Panc1 (cell line): ENCODE measurements at places on chromosomes 4 and X.

GRCh38 chr4:1512738-1513660 is 106.8 kb upstream of the NKX1-1 start:
- no peak for DNase-seq

DNA sequence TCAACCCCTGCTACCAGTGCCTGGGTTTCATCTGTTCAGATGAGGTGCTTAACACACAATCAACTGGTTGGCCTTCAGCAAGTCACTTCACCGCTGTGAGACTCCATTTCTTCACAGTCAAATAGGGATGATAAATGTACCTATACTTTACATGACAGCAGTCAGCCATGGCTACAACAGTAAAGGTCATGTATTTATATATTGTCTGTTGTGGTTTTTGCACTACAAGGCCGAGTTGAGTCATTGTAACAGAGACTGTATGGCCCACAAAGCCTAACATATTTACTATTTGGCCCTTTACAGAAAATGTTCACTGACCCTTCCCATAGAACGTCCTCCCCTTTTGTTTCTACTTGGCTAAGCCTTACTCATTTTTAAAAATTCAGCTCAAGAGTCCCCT is 404.6 kb upstream of the F9 start:
- no peak for DNase-seq

DNA sequence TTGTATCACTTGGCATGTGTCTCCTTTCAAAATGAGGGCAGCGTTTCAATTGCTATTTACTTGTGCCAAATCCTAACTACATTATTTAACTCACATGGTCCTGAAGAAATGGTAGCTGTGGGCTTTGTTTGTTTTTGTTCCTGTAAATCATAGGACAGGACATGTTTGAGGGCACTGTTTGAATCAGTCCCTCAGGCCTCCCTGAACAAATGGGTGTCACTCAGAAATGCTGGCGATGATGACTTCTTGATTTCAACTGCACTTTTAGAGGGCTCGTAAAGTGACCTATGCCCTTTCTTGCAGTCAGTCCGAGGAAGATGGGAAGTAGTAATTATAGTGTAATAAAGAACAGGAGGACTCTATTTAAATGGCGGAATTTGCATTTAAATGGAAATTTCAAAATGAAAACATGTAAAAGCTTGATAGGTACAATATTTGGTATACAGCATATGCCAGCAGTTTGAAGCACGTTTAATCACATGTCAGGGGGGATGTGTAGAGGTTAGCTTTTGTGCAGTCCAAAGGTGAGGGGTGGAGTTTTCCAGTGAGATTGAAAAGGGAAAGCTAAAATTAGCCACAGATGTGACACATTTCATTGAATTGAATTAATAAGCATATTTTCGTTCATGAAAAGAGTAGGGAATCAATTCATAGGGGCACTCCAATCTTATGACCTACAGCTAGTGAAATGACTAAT is 1958.7 kb upstream of the IGFBP7 start:
- DNase-seq, result no peak

GRCh38 chr4:79334783-79335182 is 8.9 kb upstream of the NAA11 start:
- no peak for DNase-seq

DNA sequence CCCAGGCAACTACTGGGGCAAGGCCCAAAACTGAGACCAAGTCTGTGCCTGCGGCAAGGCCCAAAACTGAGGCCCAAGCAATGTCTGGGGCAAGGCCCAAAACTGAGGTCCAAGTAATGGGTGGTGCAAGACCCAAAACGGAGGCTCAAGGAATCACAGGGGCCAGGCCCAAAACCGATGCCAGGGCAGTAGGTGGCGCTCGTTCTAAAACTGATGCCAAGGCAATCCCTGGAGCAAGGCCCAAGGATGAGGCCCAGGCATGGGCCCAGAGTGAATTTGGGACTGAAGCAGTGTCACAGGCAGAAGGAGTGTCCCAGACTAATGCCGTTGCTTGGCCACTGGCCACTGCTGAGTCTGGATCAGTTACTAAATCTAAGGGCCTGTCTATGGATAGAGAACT is 2.7 kb downstream of the GPRASP2 start:
- no peak for DNase-seq

GRCh38 chrX:110442635-110443034 is 84.0 kb downstream of the RTL9 start:
- DNase-seq, result no peak

GRCh38 chr4:125013891-125014290 is 300.9 kb upstream of the FAT4 start:
- no peak for DNase-seq

GRCh38 chrX:152405561-152405960 is 45.6 kb downstream of the GABRA3 start:
- no peak for DNase-seq

DNA sequence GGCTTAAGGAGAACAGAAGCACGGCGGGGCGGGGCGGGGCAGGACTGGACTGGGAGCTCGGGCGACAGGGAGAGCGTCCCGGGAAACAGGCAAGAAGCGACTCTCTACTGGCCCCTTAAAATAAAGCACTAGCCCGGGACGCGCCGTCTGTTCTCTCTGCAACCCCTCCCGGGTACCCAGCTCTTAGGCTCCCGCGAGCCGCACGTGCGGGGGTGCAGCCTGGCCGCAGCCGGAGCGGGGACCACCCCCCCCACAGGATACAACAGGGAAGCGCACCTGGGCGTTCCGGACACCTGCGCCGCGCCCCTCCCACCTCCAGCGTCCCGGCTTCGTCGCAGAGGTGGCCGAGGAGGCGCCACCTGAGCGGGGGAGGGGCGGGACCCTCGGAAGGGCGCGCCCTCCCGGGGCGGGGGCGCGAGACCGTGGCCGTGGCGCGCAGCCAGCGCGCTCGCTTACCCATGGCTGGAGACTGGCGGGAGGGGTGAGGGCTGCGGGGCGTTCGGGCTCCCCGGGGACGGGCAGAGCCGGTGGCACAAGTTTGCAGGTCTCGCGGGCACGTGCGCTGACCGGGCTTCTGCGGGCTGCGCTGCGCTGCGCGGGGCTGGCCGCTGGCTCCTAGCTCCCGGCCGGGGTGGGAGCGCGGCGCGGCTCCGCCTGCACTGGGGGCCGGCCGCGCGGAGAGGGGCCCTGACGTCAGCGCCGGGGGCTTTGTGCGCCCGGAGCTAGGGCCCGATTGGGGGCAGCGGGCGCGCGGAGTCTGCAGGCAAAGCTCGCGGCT is 91.5 kb downstream of the GEMIN8 start:
- DNase-seq, result no peak

DNA sequence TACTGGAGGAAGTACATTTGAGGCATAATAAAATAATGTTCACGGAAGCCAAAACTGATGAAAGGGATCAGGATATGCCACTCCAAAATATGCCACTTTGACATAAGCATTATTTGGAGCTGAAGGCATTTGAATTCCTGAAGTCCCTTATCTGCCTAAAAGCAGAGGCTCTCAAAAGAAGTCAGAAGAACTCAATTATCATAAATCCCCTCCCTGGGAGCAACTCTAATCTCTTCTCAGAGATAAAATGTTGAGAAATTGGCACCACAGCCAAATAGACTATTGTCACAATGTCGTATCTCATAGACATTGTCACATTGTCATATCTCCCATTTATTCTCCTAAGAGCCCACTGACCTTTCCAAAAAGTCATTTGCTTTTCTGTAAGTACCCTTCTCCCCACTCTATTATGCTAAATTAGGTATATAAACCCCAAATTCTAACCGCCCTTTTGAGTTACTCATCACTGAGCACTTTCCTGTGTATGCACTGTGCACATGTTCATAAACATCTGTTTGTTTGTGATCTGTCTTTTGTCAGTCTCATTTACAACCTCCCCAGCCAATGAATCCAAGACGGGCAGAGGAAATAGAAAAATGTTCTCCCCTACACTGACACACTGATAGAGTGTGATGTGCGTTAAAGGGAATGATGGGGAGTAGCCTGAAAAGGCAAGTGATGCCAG is 78.5 kb upstream of the NAF1 start:
- no peak for DNase-seq

GRCh38 chr4:99282731-99283130 is 8.1 kb downstream of the ADH1A start:
- no peak for DNase-seq

DNA sequence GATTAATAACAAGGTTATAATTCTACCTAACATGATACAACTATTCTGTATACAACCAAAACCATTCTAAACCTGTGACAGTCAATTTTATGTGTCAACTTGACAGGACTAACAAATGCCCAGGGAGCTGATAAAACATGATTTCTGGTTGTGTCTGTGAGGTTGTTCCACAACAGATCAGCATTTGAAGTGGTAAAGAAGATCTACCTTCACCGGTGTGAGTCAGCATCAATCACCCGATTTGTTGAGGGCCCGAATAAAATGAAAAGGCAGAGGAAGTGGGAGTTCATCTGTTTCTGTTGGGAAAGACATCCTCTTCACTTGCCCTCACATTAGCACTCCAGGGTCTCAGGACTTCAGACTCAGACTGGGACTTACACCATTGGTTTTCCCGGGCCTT is 187.9 kb downstream of the MAB21L2 start:
- no peak for DNase-seq

DNA sequence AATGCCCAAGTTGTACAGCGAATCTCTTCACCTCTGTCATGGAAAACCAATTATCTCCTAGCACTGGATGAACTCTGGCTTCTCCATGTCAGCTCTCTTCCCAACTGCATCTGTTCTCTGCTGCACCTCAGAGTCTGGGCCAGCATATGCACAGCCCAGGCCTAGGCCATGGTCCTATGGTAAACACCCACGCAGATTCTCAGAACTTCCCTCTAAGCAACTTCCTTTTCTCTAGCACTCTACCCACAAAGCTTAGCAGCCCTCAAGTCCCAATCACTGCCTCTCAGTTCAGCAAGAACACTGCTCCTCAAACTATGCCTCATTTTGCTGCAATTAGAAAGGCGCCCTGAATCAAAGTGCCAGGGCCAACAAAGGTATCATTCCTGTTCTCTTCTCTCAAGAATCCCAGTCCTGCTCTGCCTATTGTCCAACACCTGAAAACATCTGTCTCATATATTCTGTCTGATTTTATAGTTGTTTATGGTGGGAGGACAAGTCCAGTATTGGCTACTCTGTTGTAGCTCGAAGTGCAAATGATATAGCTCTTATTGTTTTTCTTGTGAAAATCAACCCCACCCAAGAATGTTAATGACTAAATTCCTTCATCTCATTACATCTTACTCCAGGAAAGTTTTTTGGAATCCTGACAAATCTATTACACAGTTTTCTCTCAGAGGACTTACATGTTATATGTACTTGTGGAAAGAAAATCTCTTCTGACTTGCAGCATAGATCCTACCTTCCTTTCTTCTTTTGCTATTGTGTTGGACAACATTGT is 85.4 kb downstream of the DCHS2 start:
- DNase-seq, result no peak

DNA sequence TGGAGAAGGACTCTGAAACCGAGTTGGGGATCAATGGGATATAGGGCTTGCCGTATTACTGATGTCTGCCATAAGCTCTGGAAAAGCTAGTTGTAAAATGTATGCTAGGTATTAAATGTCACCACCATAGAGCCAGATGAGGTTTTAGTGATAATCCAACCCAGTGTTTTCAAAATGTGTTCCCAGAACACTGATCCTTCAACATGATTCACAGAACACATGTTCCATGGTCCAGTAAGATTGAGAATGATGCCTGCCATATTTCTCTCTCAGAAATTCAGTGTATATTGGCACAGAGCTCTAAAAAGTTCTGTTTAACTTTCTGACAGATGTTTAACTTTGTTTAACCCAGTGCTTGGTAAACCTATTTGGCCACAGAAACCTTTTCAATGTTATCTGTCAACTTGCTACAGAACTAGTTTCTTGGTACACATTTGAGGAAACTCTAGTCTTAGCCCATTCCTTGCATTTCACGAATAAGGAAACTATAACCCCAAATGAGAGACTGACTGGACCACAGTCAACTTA is 160.2 kb downstream of the PALLD start:
- no peak for DNase-seq

DNA sequence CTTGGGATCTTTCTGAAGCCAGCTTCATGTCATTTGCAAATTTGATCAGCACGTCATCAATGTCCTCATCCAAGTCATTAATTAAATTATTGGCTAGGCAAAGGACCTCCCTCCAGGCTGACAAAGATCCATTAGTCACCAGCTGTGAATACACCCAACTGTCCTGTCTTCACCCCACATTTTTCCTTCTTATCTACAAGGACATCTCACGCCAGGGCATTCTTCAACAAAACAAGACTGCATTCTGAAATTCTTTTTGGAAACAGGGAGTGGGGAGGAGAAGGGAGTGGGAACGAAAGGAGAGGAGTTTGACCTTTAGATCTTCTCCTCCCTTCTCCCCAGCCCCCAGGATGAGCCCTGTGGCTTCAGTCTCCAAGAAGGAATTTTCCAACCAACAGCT is 32.7 kb downstream of the NLGN3 start:
- DNase-seq, result no peak

DNA sequence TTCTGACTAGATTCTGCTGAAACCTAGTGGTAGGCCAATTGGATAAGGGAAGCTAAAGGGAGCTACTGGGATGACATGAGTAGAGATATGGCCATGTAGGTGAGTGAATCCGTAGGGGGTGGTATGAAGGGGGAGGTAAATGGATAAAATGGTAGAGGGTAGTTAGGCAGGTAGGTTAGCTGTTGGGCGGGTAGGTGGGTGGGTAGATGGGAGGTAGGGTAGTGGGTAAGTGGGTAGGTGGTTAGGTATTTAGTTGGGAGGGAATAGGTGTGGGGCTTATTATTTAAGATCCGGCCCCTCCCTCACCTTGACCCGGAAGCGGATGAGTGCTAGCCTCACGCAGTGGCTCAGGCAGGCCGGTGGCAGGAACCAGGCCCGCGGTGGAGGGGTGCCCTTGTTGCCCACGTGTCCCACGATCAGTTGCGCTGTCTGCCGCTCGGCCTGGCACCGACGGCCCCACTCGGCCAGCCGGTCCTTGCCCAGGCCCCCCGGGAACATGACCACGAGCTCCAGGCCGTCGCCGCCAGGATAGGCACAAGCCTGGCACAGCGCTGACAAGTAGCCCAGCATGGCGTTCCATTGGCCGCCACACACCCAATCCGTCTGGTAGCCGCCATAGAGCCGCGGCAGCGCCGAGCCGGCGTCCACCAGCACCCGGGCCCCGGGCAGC is 725 bp downstream of the FAM120C start:
- DNase-seq, result no peak
